Activated naive CD4-positive, alpha-beta T cell (primary cell): ENCODE measurements at places on chromosomes 7 and 10.

GRCh38 chr10:133399123-133399601, 5.2 kb downstream of the MTG1 start:
- no peak for DNase-seq

- no peak for DNase-seq
Observed at GRCh38 chr10:63703113-63703670, 182.0 kb downstream of the REEP3 start.

- DNase-seq = no peak
Observed at GRCh38 chr7:107971613-107972012, 31.3 kb downstream of the LAMB1 start.

GRCh38 chr10:4639960-4640359, 186.0 kb upstream of the AKR1E2 start:
- no peak for DNase-seq

- no peak for DNase-seq
Observed at GRCh38 chr7:136857573-136857972, 10.9 kb upstream of the CHRM2 start.

DNA sequence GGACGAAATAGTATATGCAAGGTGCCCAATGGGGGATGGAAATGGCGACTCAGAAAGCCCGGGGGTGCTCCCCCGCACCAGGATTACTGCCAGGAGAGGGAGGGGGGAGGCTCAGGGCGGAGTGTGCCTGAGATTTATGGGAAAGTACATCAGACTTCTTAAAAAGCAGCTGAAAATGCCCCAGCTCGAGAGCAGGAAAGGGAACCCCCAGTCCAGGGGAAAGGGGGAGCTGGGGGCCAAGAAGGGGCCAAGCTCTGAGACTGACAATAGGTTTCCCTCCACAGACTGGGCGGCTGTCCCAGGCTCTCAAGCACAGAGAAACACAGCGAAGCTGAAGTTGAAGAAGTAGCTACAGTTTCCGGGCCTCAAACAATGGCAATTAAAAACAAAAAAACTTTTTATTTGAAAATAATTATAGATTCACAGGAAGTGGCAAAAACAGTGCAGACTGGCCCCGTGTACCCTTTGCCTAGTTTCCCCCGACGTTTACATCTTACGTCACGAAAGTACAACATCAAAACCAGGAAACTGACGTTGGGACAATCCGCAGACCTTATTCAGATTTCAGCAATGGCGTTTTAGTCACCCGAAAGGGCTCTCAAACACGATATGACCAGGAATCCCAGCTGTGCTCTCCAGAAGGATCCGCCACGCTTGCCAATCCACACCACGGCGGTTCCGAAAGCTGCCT, 83.9 kb upstream of the FGFR2 start:
- no peak for DNase-seq

GRCh38 chr7:16416289-16417282, 4.8 kb downstream of the CRPPA start:
- DNase-seq = no peak

DNA sequence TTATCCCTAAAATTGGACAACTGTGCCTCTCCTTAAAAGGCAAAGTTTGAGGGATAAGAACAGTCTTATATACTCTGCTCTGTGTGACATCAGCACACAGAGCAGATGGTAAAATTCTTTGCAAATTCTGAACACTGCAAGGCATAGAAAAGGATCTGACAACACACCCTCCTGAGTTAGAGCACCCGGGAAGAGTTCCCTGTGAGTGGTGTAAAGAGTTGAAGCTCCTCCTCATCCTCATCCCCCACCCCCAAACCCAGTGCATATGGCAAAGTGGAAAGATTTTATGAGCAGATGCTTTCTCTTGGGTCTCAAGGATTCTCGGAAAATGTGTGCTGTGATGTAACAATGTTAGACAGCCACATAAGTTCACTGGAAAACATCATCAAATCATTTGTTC, 40.0 kb upstream of the DGKI start:
- no peak for DNase-seq

GRCh38 chr7:153628825-153629224, 423.4 kb upstream of the DPP6 start:
- DNase-seq = no peak

- no peak for DNase-seq
Observed at GRCh38 chr7:26667514-26668133, 196.8 kb downstream of the SKAP2 start.

- no peak for DNase-seq
Observed at GRCh38 chr10:106242301-106242700, 922.2 kb downstream of the SORCS1 start.

GRCh38 chr7:128011131-128011661, 20.0 kb downstream of the LRRC4 start:
- no peak for DNase-seq

GRCh38 chr10:33330543-33331378, 3.7 kb downstream of the NRP1 start:
- peak; percentile 47 for DNase-seq

DNA sequence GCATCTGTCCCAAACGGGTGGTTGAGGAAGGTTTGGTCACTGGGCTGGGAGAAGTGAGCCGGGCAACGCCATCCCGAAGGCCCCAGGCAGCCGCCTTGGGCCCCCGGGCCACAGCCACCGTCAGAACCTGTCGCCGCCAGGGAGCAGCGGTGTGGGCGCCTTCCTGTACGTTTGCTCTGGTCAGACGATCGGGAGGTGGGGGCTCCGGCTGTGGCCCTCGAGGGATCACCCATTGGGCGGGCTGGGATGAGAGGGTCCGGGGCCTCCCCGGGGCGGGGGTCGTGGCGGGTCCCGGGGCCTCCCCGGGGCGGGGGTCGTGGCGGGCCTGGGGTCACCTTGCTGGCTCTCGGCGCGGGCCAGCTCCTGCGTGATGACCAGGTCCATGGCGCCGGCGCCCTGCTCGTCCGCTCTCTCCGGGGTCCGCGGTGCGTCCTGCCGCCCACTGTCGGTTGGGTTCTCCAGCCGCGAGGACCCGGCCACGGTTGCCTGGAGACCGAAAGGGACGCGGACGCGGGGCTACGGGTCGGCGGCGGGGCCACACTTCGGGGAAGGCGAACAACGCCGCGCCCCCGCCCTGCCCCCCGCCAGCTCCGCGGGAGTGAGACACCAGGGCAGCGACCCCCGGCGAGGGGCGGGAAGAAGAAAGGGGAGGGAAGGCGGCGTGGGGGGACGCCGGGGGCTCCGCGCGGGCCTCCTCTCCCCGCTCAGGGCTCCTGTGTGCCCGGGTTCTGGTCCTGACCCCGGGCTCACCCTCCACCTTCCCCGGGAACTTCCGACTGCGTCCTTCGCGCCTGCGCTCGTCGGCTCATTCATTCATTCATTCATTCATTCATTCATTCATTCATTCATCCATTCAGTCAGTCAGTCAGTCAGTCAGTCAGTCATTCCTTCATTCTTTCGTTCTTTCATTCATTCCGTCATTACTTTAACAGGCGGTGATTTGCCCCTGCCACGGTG, at the start of gene CFAP46:
CFAP46 (minus strand) TSS at position 470 of the 957 bp plus-strand sequence; CDS start at position 384, 86 bp downstream.
- DNase-seq = no peak

- DNase-seq = no peak
Observed at GRCh38 chr7:50591480-50592438, 26.6 kb upstream of the DDC start.

DNA sequence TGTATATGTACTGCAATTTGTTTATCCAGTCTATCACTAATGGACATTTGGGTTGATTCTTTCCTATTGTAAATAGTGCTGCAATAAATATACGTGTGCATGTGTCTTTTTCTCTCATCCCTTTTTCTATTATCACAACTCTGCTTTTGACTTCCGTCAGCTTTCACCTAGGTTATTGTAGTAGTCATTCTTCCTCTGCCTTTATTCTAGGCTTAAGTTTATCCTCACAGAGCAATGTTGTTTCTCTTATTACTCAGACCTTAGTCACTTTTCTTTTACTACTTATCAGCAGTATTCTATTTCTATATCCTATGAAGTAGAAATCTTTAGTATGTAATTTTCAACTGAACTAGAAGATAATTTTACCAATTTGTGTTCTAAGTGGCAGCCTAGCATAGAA, 175.3 kb upstream of the SEMA3E start:
- DNase-seq = no peak

- no peak for DNase-seq
Observed at GRCh38 chr10:114854906-114855305, 33.3 kb downstream of the FHIP2A start.

- no peak for DNase-seq
Observed at GRCh38 chr10:77485847-77486246, 151.8 kb downstream of the KCNMA1 start.

DNA sequence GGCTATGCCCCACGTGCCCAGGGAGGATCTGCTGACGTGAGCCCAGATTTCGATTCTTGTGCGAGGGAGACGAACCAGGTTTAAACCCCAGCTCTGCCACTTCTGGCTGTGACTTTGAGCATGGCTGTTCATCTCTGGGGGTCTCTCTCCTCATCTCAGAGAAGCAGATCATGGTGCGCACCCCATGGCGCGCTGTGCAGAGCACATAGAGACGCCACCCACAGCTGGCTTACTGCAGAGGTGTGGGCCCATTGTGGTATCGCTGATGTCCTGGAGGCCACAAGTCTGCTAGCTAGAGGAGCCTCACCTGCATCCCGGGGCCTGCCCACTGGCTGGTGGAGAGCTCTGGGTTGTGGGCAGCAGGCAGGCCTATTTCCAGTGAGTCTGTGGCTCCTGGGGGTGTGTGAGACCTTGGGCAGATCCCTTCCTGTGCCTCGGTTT, 140.5 kb downstream of the LHPP start:
- DNase-seq = no peak

GRCh38 chr7:144817001-144817400, 18.9 kb downstream of the TPK1 start:
- no peak for DNase-seq

DNA sequence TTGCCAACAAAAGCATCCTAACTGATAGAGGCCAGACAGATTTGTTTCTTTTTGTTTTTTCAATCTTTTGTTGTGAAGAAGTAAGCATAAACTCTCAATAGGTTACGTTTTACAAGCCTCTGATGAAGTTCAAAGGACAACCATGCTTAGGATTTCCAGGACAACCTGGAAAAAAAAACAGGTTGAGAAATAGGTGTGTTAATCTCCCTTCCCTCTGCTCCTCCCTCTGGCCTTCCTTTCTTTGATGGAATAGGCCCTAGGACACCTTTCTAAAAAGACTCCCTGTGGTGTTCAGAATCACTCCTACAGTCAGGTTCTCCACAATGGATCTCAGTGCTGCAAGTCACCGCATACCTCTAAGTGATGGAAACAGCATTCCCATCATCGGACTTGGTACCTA, at the start of gene AKR1D1:
AKR1D1 (plus strand) TSS at position 264 of the 400 bp plus-strand sequence; CDS start at position 324, 60 bp downstream.
- no peak for DNase-seq

GRCh38 chr7:40447345-40447744, 312.5 kb downstream of the SUGCT start:
- no peak for DNase-seq

DNA sequence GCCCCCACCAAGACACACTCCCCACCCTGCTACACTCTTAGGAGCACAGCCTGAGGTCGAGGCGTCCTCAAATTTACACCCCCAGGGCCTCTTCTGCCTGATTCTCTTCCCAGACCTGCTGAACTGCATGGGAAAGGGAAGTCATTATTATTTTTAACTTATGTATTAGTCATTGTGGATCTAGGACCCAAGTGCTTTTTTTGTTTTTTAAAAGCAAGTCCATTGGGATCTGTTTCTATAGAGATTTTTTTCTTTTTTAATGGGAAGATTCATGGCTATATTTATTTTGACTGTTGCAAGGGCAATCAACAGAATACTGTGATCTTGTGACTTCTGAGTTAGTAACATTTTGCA, 203.8 kb downstream of the ZMYND11 start:
- no peak for DNase-seq

DNA sequence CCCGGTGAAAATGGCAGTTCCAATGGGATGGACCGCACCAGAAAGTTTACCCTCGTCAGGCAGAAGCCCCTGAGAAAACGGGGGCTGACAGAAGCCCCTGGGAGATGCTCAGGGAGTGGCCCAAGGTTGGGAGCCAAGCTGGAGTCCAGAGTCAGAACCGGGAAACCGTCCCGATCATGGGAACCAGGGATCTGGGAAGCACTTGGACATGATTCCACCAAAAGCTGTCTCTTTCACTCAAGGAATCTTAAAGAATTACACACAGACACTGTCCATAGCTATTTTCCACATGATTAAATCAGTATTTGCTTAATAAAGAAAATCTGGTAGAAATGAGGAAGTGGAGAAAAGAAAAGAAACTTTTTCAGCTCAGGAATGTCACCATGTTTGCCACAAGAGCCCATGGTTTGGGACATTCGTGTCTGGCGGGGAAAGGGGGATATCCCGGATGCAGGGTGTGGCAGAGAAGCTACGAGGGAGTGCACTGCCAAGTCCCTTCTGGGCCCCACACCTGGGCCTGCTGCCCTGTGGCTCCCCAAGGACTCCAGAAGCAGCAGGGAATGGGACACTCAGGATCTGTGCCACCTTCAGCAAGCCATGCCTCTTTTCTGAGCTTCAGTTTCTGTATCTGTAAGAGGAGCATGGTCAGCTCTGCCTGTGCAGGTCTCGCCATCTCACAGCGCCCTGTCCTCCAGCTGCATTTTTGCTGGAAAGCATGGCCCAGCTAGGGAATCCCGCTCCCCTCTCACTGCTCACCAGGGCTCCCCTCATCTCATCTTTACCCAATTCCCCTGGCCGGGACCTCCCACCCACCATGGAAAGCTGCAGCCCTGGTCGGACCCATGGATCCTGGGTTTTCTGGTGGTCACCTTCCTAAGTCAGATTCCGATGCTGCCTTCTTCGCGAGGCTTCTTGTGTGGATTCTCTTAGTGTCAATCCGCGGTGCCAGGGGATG, 225.1 kb upstream of the GRB10 start:
- no peak for DNase-seq

DNA sequence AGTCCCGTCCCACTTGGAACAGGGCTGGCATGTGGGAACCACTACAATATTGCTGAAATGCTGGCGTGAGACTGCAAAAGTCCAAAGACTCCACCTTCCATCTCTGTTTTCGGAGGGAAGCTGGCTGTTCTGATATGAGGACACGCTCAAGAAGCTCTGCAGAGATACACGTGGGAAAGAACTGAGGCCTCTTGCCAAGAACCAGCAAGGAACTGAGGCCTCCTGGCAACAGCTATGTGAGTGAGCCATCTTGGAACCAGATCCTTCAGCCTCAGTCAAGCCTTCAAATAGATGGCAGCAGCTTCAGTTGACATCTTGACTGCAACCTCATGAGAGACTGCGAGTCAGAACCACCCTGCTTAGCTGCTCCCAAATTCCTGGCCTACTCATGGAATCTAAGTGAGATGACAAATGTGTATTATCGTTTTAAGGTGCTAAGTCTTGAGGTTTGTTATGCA, 30.8 kb downstream of the SGMS1 start:
- no peak for DNase-seq

DNA sequence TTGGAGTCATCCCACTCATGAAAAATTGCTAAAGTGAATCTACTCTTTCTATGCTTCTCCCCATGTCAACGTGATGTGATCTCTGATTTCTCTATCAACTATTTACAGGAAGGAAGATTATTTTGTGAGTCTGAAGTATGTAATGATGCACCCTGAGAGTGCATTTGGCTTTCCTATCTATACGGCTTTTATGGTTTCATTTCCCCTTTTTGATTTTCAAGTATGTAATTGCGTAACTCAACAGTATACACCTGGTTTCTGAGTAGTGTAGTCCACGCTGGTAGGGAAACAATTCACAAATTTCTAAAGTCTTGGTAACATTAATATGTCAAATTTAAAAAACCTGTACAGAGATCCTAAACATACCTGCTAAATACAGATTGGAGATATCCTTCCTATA, 194.7 kb upstream of the SEMA3A start:
- no peak for DNase-seq
